ENCODE measurements at places on chromosomes 2 and 18.

- no peak for DNase-seq
These were observed 354.3 kb downstream of the CLIP4 start for GRCh38 chr2:29469516-29469915.

DNA sequence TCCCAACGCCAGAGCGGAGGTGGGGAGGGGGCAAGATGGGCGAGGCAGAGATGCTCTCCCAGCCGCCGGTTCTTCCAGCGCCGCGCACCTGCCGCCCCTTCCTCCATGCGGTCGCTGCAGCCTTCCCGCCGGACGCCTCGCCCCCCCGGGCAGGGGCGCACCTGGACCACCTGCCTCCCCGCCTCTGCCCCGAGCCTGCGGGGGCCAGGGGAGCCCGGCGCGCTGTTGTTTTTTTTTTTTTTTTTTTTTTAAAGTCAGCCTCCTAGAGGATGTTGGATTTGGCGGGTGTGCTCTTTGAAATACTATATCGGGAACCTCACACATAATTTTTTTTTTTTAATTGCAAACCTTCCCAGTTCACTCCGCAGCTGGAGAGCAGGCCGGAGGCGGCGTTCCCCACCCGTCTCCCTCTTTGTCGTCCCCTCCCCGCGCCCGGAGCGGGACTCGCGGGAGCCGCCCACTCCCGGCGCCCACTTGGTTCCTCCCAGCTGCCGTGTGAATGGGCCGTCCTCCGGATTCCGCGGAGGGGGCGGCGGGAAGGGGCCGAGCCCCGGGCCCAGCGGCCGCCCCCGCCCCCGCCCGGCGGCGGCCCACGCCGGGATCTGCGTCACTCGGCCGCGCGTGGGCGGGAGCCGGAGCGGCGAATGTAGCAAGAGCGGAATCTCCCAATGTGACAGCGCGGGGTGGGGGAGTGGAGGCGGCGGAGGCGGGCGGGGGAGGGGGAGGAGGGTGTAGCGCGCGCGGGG lies 421 bp upstream of the NAB1 start:
- peak; percentile 82 for DNase-seq

DNA sequence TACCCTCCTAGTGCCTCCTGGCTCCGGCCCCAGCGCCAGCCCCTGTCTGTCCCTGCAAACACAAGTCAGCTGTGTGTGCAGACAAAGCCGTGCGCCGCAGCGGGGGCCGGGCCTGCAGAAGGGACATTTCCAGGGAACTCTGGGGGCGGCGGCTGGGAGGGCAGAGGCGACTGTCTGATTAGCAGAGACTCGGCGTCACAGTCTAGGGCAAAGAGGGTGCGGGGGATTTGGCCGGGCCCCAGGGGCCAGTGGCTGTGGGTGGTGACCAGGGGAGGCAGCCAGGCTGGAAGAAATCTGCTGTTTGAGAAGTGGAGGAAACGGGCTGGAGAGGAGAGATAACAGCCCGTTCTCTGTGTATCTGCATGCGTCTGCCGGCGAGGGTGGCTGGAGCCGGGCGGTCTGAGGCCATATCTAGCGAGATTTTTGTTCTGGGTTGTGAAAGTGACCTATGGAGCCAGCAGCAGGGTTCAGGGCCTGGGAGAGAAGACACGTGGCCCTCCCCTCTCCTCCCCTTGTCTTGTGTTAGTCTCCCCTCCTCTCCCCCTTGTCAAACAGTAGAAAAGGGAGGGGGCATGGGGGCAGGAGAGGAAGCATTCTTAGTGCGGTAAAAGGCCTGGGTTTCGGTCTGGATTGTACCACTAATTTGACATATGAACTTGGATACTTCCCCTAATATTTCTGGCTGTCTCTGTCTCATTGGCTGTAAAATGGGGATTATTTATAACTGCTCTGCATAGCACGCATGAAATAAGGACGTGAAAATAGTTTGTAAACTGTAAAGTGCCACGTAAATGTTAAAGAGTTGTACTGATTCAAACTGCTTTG lies 169.4 kb downstream of the SMAD7 start:
- no peak for DNase-seq

DNA sequence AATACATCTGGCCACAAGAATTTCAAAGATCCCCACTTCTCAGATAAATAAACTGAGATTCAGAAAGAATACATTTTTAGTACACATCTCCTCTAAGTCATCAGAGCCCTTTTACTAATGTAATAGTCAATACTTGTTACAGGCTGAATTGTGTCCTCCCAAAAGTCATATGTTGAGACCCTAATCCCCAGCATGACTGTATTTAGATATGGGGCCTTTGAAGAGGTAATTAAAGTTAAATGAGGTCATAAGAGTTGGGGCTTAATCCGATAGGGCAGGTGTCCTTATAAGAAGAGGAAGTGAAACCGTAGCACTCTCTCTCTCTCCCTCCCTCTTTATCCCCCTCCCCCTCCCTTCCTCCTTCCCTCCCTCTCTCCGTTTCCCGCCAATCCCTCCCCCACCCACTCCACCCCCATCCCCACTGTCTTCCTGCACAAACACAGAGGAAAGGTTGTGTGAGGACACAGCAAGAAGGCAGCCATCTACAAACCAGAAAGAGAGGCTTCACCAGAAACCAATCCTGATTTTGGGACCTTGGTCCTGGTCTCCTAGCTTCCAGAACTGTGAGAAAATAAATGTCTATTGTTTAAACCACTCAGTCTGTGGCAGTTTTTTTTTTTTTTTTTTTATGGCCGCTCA lies 66.6 kb upstream of the ZNF397 start:
- no peak for DNase-seq

- no peak for DNase-seq
These were observed 84.0 kb downstream of the DDX1 start for GRCh38 chr2:15675456-15676195.

GRCh38 chr18:57149531-57149930 lies 2.6 kb downstream of the BOD1L2 start:
- DNase-seq: no peak

DNA sequence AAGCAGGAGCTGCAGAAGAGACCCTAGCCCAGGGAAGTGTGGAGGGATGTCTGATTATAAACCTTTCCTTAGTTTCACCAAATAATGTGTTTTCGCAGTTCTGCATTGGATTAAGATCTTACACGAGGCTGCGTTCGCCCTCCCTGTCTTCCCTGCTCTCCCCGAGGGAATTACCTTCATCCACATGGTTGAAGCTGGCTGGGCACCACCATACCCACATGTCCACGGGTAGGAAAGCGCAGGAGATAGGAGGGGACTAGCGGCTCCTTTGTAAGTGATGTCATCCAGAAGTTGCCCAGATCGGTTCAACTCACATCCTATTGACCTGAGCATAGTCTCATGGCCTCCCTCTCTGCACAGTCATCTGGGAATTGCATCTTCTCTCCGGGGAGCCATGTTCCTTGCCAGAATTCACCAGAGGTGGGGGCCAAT lies 1.1 kb downstream of the TTL start:
- no peak for DNase-seq

GRCh38 chr2:231364961-231365810 lies 30.3 kb upstream of the B3GNT7 start:
- no peak for DNase-seq

GRCh38 chr18:32139835-32140283 lies 48.2 kb downstream of the RNF138 start:
- no peak for DNase-seq

- no peak for DNase-seq
These were observed 94.0 kb upstream of the OTX1 start for GRCh38 chr2:62956651-62957050.

DNA sequence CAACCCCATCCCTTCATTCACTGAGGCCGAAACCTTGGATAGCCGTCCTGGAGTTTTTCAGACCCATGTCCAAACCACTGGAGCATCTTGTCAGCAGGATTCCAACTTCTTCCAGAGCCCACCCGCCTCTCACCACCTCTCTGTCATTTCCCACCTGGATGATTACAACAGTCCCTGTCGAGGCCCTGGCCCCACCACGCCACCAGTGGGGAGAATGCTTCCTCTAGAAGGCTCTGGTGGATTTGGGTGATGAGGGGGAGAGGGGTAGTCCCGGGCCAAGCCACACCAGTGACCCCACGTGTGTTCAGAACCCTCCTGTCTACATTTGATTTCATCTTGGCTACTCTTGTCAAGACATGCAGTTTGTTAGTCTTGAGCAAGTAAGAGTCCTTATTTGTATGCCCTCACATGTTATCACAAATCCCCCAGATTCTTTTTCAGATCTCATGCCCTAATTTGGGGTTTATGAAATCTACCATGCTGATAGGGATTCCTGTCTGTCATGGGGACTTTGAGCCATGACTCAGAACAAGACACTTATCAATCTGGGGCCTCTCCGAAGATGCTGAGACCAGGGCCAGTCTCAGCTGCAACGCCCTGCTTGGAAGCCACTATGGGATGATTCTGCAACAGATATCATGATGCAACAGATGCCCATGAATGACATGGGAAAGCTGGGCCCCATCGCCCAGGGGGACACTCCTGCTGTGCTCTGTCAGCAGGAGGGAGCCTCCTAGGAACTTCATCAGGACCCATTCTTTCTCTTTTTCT lies 186.1 kb downstream of the ZFP36L2 start:
- no peak for DNase-seq

DNA sequence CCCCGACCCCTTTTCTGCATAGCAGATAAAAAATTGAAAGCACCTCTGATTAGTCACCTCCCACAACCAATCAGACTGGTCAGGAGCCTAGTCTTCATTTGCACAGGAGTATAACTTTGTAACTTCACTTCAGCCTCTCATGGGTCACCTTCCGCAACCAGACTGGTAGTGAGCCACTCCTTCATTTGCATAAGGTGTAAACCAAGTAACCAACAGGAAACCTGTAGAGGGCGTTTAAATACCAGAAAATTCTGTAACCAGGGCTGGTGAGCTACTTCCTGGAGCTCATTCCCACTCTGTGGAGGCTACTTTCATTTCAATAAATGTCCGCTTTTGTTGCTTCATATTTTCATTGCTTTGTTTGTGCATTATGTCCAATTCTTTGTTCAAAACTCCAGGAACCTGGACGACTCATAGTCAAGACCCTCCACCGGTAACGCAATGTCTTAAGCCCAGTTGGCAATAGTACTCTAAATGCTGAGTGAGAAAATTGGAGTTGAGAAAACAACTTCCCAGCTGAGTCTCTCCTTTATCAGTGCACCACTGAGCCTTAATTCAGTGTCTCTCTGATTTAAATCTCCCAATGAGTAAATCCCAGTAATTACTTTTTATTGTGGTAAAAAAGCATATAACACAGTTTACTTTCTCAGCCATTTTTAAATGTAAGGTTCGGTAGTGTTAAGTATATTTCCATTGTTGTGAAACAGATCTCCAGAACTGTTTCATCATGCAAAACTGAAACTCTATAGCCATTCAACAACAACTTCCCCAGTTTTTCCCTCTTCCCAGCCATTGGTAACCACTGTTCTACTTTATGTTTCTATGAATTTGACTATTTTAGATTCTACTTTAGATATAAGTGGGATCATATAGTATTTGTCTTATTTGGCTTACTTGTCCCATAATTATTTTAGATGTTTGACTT lies 392.7 kb upstream of the SLC8A1 start:
- no peak for DNase-seq

Measured in stimulated activated CD8-positive, alpha-beta memory T cell treated with anti-CD3 and anti-CD28 coated beads, Interleukin-4, amount 100 ng/mL, for 4 hours (primary cell).